WTC11 (cell line): ENCODE measurements at places on chromosomes 6 and 20.

DNA sequence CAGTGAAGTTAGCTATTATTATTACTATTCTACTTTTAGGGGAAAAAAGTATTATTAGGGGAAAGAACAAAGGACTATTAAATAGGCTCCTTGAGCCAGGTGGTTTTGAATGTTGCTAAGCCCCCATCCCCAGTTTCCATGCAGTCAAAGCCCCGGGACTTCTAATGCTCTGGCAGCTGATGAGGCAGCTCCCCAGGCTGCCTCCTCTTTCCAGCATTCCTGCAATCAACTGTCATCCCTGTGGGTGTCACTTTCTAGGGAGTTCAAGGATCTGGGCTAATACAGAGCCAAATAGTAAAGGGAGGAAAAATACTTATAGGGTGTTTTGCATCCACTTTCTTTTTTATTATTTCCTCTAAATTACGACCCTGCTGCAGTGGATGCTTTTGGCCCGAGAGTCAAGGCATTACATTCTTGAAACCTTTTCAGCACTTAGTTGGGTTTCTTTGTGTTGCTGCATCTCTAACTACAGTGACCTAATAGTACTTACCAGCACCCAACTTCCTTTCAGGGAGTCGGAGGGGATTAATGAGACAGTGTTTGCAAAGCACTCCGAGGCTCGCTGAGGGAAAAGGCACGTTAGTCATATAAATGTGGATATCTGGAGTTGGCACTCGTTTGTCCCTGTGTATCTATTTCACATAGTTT is 303.9 kb upstream of the MAP3K7 start:
- no peak for DNase-seq

GRCh38 chr6:40258531-40258930 is 324.3 kb upstream of the MOCS1 start:
- no peak for DNase-seq

DNA sequence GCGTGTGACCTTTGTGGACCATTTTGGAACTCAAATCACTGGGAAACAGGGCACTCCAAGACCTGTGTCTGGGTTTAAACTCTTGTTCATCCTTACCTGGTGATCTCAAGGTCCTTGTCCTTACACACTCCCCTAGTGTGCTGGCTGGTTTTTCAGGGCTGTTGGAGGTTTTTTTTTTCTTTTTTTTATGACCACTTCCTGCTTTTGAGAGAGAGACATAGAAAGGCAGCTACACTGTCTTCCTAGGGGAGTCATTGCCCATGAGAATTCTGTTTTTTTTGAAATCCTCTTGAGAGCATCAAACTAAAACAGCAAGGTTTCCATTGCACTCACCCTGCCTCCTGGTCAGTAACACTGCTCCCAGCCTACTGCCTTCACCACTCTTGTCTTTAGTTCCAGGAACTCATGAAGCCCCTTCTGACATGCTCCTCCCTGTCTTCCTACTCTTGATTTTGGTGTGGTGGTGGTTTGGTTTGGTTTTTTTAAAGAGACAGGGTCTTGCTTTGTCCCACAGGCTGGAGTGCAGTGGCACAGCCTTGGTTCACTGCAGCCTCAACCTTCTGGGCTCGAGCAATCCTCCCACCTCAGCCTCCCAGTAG is 28.6 kb downstream of the PRPH2 start:
- no peak for DNase-seq

GRCh38 chr6:3776881-3777507 is 25.5 kb upstream of the PXDC1 start:
- no peak for DNase-seq

DNA sequence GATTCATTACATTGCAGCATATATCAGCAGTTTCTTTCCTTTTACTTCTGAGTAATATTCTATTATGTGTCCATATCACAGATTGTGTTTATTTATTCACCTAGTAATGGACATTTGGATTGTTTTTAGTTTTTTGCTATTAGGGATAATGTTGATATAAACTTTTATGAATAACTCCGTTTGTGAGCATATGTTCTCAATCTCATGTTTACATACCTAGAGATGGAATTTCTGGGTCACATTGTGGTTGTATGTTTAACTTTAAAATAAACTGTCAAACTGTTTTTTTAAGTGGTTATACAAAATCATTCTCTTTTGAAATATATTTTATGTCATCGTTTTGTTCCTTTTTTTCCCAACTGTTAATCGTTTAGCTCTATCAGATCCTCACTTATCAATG is 311.6 kb downstream of the MMUT start:
- DNase-seq: no peak

DNA sequence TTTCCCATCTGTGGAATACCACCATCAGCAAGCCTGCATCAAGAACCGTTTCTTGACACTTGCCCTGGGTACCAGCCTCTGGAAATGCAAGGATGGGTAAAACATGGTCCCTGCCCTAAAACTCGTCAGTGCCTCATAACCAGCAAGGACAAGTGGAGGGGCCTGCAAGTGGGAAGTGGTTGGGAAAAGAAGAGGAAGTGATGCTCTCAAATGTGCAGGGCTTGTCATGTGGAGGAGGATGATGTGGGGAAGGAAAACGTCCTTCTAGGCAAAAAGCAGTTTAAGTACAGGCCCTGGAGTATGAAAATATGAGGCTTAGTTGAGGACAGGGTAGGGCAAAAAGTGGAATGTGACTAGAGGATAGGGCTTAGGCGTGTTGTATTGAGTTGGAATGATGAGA is 19.0 kb downstream of the RREB1 start:
- no peak for DNase-seq

DNA sequence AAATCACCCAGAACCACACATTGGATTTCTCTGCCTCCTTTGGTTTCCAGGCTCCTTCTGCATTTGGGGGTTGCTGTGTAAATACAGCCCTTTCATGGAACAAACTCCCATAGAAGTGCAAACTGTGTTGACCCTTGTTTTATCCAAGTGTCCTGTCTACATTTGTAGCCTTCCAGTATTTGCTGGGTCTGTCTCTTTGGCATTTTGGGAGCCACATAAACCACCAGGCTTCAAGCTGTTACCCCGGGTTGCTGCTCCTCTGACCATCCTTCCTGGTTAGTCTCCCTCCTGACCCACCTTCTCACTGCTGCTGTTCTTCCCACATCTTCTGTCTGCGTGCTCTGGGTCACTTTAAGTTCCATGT is 7.6 kb upstream of the MTHFD1L start:
- DNase-seq: no peak

DNA sequence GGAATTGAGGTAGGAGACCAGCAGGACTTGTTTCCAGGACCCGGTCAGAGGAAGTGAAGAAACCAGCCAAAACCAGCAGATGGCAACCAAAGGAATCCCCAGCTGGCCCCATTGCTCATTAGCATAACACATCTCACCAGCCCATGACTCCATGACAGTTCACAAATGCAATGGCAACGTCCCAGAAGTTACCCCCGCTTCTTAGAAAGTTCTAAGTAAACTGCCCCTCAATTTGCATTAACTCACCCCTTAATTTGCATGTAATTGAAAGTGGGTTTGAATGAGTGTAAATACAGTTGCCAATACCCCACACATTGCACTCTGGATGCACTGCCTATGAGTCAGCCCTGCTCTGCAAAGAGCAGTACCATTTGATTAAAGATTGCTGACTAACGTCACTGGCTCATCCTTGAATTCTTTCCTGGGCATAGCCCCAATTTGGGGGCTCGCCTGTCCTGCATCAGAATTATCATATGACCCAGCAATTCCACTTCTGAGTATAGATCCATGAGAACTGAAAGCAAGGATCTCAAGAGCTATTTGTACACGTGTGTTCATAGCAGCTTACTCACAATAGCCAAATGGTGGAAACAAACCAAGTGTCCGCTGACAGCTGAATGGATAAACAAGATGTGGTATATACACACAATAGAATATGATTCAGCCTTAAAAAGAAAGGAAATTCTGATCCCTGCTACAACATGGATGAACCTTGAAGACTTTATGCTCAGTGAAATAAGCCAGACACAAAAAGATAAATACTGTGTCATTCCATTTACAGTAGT is 36.4 kb downstream of the MYLK4 start:
- DNase-seq: no peak

- DNase-seq: no peak
These were observed 3.1 kb downstream of the NNAT start for GRCh38 chr20:37523911-37524700.

GRCh38 chr6:71400852-71401251 is 112.2 kb downstream of the OGFRL1 start:
- DNase-seq: no peak

DNA sequence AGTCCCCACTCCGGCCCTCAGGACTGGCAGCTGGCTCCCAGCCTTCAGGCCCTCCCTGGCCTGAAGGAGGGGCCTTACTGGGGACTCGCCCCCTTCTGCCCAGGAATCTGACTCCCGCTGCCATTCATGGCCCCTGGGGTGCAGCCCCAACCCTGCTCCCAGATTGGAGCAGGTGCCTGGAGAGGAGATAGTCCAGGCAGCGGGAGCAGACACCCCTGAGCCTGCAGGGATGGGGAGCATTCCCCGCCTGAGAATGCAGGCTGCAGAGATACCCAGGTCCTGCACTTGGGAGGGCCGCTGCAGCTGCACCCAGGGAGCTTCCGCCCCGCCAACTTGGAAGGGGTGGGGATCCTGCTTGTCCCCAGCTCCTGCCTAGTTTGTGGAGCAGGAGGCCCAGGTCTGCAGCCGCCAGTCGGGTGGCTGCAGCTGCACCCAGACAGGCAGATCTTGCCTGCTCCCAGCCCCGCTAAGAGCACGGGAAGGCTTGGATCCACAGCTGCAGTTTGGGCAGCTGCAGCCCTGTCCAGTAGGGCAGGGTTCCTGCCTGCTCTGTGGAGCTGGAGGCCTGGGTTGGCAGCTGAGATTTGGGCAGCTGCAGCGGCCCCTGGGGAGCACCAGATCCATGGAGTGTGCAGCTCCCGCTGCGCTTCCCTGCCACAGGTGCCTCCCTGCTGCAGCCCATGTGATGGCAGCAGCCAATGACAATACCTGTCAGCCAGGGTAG is 5.2 kb downstream of the GTSF1L start:
- peak; percentile 20 for DNase-seq

DNA sequence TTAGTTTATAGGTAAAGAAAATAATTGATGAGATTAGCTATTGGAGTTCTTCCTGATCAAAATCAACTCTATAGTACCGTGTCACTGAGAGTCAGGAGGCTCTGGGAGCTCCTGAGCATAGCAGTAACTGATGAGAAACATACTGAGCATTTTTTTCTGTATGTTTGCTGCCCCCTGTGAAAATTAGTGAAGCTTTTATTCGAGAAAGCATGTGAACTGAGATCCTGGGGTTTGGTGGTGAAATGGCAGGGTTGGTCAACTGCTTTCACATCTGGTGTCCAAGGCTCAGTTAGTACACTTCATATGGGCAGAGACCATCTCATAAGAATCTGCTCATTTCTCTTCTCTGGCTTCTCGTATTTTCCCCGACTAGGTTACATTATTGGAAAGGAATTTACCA is 4.1 kb upstream of the ABT1 start:
- DNase-seq: no peak

DNA sequence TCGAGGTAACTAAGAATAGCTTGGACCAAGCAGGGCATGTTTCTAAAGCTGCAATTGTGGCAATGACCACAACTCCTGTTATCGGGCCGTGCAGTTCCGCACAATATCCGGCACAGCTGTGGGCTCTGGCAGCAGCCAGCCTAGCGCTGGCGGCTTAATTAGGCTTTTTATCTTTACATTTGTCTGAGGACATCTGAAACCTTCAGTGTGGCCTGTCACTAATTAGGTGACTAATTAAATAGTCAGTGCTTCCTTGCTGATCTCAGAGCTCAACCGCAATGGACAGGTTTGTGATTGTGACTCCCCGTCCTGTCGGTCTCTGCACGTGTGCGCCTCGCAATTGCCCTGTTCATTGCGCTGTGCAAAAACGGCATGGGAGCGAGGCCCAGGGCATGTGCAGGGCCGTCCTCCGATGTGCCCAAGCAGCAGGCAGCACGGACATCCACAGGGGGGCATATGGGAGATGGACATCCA is 134.8 kb upstream of the INSM1 start:
- no peak for DNase-seq

GRCh38 chr6:129733290-129733689 is 23.3 kb upstream of the ARHGAP18 start:
- no peak for DNase-seq

- no peak for DNase-seq
These were observed 49.3 kb upstream of the IER3 start for GRCh38 chr6:30793521-30794194.

GRCh38 chr6:148747471-148748165 is 788 bp downstream of the UST start:
- DNase-seq: peak; percentile 80

DNA sequence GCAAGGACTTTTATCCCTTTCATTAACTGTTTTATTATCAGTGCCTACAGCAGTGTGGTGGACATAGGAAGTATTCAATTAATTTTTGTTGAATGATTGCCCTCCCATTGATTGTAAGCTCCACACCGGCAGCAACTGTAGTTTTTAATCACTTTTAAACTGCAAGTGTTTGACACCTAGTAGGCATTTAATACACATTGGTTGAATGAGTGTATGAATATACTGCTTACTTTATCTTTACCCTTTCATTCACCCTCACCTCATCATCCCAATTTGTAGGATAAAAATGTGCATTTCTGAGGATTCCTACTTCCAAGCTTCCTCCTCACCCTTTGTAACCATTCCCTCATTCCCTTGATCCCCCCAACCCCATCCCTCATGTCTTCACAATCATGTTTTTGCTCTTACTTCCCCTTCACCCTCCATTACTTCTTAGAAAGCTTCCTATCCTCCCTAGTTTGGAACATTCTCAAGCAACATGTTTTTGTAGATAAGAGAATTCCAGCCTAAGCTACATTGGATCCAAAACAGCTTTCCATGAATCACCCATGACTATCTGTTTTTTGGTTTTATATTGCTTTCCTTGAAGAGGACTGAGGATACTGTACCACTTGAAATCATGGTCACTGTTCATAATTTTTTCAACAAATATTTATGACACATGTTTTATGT is 955 bp upstream of the SLC26A8 start:
- no peak for DNase-seq

GRCh38 chr20:50062006-50062838 is 50.7 kb downstream of the UBE2V1 start:
- DNase-seq: no peak

DNA sequence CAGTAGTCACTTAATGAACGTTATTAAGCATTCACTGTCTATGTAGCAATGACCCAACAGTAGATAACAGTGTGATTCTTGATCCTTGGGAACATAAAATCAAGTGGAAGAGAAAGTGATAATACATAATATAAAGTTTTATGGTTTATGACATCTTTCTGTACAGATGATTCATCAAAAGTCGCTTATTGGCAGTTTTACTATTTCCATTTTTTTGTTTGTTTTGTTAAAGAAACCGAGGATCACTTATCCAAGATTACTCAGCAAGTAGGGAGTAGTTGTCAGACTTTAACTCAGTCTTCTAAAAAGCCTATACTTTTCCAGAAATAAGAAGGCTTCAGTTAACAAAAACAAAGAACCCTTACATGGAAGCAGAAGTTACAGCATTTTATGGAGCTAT is 260.8 kb downstream of the ZFAND3 start:
- DNase-seq: no peak

GRCh38 chr6:113644861-113645575 is 212.1 kb upstream of the MARCKS start:
- DNase-seq: no peak

GRCh38 chr6:98927534-98927933 is 20.2 kb downstream of the FBXL4 start:
- DNase-seq: no peak
